Left kidney (tissue), 8 donors: ENCODE measurements at places on chromosomes 7 and 10. TPM values are rescaled to one million over a fixed set of nuclear protein-coding genes. Genes with fewer than 3 reads are reported as not detected.

DNA sequence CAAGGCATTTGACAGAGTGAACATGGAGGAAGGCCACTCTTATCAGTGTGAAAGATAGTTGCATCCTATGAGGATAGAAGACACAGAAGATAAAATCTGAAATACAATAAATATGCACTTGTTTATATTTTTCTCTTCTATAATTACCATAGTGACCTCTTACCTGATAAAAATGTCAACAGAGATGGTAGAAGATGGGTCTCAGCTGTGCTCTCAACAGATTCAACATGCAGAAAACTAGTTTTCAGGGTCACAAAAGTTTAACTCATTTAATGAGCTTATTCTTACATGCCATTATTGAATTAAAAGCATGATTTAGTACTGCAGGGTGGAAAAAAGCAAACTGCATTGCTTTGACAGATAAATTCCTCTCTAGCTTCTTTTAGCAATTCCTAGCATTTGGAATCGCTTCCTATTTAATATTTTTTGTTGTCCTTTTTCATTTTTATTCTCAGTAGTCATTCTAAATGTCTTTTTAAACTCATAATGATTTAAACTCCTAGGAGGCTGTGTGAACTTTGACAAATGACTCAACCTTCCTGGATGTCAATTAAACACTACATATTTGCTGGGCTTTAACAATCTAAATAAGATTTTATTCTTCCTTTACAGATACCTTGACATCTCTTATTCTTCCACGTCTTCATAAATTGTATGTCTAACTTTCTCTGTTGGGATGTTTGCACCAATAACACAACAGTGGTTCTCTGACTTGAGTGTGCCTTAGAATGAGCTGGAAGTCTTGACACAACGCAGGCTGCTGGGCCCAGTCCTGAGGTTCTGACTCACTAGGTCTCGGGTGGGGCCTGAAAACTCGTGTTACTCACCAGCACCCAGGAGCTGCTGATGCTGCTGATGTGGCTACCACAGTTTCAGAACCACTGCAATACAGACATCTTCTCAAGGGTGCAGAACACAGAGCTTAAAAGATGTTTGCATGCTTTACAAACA is 565.5 kb upstream of the IGFBP3 start:
- DNase-seq, result peak; percentile 18

- no peak for DNase-seq
These were observed 381.8 kb upstream of the NFE2L3 start for GRCh38 chr7:25770235-25770634.

GRCh38 chr7:149562602-149563001 is 65.0 kb upstream of the ZNF746 start:
- no peak for DNase-seq

GRCh38 chr7:38669965-38670520 is 38.9 kb upstream of the AMPH start:
- DNase-seq, result no peak

GRCh38 chr10:21509341-21510240 is 15.9 kb downstream of the SKIDA1 start:
- DNase-seq, result no peak

DNA sequence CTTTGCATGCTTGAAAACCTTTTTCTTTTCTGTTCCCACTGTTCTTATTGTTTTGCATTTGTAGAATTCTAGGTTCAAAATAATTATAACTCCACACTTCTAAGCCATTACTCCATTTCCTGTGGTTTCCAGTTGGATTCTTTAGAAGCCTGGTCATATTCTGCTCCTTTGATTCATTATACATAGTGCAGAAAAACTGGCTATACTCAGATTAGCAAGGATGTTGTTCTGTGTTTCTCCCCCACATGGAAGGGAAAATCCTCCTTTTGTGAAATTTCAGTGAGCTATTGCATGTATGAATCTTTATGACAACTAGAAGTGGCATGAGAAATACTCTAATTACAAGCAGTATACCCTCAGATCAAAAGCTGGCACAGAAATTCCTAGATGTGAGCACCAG is 79.5 kb downstream of the SLC13A1 start:
- no peak for DNase-seq

DNA sequence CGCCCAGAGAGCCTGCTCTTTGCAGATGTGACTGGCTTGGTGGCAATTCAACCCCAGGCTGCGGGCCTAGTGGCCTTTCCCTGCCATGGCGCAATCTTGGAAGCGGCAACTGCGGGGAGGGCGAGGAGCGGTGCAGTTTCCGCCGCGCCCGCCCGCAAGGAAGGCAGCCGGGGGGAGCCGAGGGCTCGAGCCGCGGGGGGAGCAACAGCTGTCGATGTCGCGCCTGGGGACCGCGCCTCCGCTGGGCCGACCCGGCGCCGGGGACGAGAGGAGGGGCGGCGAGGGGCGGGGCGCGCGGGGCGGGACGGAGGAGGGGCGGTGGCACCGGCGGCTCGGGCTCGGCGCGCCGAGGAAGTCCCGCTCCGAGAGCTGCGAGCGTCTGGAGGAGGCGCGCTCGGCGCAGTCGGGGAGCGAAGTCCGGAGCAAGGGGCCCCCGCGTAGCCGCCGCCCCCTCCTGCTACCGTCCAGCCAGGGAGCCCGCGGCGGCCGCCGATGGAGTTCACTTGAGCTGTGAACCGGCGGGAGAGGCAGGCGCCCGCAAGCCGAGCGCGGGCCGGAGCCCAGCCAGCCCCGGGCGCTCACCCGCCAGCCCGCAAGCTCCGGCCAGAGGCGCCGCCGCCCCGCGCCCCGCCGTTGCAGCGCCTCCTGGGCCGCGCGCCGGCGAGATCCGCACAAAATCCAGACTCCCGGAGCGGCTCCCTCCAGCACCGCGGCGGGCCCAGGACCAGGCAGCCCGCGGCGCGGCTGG is 438.1 kb upstream of the GALNT17 start:
- DNase-seq, result peak; percentile 77

GRCh38 chr10:110757586-110757985 is 113.5 kb downstream of the RBM20 start:
- DNase-seq, result no peak

Gene HGF
- 2.3 TPM for polyA plus RNA-seq

Gene BHLHA15
- not detected for polyA plus RNA-seq
